ENCODE measurements at places on chromosomes 7 and 10. TPM values are rescaled to one million over a fixed set of nuclear protein-coding genes. Genes with fewer than 3 reads are reported as not detected.

- no peak overlapping the region for H3K27ac ChIP-seq
- no peaks in the 10 kb centered on the region for H3K27me3 ChIP-seq
- H3K4me3 ChIP-seq, result no peak overlapping the region
- no peaks in the 10 kb centered on the region for H3K4me1 ChIP-seq
Measured at GRCh38 chr10:119633538-119634218, 17.5 kb upstream of the BAG3 start.

GRCh38 chr7:82275342-82275741 is 168.2 kb downstream of the CACNA2D1 start:
- no peak overlapping the region for H3K4me3 ChIP-seq
- DNase-seq, result no peak
- H3K4me1 ChIP-seq, result no peaks in the 10 kb centered on the region

GRCh38 chr7:32298408-32299132 is 191.6 kb downstream of the LSM5 start:
- no peaks in the 10 kb centered on the region for H3K36me3 ChIP-seq
- H3K27ac ChIP-seq, result no peak overlapping the region
- H3K27me3 ChIP-seq, result peaks cover 31% of the 10 kb centered on the region

DNA sequence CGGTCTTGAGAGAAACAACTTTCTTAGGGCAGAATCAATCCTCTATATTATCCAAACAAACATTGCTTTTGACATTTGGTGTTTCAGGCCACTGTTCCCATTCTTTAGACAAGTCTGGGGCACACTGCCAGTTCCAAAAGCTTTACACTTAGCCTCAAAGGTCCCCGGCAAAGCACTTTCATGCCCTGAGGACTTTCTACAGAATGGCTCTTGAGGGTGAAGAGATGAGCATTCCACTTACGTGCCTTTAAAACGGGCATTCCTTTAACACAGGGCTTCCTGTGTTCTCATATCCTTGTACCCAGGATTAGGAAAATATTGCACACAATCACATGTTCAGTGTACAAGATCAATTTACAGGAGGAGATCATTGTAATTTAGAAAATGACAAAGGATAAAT is 13.1 kb upstream of the TMEM213 start:
- no peak overlapping the region for H3K4me3 ChIP-seq
- peak; percentile 4 for DNase-seq
- no peak overlapping the region for H3K27ac ChIP-seq
- no peaks in the 10 kb centered on the region for H3K4me1 ChIP-seq
- H3K36me3 ChIP-seq, result no peaks in the 10 kb centered on the region

The PAX4 gene
- total RNA-seq, result not detected

The GBX1 gene
- not detected for total RNA-seq
